ENCODE measurements at places on chromosomes 6 and 20.

GRCh38 chr6:133753756-133754155, 135.2 kb upstream of the TCF21 start:
- DNase-seq, result no peak

DNA sequence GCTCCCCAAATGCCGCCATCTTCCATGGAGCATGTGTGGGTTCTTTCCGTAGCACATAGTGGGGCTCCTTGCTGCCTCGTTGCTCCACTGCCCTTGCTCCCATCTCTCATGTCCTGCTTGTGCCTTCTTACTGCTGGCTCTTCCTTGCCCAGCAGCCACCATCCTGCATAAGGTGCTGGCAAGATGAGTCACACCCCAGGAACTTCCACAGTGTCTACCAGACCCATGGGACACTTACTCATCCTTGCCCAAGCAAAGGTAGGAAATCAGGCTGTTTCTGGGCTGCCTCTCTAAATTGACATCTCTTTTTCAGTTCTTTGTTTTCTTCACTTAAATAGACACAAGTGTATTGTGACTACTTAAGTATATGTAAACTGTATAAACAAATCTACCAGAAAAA, 39.4 kb upstream of the RGS17 start:
- no peak for DNase-seq

DNA sequence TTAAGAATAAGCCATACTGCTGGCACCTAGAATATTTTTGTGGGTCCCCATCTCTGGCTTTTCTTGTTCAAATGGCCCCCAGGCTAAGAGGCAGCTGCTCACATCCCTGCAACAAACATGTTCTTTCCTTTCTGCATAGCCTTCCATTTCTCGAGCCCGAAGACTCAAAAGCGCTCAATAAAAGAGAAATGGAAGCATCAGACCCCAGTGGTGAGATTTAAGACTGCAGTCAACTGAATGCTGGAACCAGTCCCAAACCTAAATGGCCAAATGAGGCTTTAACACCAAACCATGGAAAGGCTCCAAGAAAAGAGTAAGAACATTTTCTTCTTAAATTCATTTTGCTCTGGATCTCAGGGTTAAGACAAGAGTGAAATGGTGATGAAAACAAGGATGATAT, 122.1 kb upstream of the TRAF3IP2 start:
- DNase-seq, result no peak

- DNase-seq, result no peak
Observed at GRCh38 chr6:113805173-113805790, 51.9 kb upstream of the MARCKS start.

GRCh38 chr6:82353848-82354247, 9.8 kb upstream of the TPBG start:
- no peak for DNase-seq

GRCh38 chr6:150201772-150202329, 59.0 kb downstream of the PPP1R14C start:
- DNase-seq, result no peak

DNA sequence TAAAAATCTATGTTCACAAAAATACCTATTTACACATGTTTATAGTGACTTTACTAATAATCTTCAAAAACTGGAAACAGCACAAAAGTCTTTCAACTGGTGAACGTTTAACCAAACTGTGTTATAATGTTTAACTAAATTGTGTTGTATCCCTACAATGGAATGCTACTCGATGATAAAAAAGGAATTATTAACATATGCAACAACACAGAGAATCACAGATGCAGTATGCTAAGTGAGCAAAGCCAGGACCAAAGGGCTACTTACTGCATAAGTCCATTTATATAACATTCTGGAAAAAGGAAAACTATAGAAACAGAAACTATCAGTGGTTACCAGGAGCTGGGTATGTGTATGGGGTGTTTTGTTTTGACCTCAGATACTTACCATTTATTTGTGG, 602.2 kb upstream of the BTBD3 start:
- no peak for DNase-seq

GRCh38 chr6:33488339-33488738, 34.0 kb downstream of the ZBTB9 start:
- no peak for DNase-seq

DNA sequence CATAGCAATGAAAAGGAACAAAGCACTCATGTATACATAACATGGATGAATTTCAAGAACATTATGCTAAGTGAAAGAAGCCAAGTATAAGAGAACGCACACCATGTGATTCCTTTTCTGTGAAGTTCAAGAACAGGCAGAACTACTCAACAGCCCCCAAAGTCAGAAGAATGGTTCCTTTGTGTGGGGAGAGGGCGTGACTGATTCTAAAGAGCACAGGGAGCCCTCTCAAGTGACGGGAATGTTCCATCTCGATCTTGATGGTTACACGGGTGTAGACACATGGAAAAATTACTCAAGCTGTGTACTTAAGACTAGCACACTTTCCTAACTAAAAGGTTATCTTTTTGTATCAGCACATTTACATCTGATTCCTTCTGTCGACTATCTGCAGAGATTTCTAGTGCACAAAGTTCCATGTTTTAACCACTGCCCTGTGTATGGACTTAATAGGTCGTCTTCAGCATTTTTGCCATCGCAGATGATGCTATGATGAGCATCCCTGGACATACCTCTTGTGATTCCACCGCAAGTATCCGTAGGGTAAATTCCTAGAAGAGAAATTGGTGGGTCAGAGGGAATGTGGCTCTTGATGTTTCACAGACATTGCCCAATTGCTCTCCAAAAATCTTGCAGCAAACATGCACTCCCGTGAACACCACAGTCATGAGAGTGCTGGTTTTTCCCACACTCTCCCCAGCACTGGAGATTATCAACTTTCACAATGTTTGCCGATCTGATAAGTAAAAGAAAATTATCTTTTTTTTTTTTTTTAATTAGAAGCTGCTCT, 279.3 kb downstream of the BMP7 start:
- no peak for DNase-seq

DNA sequence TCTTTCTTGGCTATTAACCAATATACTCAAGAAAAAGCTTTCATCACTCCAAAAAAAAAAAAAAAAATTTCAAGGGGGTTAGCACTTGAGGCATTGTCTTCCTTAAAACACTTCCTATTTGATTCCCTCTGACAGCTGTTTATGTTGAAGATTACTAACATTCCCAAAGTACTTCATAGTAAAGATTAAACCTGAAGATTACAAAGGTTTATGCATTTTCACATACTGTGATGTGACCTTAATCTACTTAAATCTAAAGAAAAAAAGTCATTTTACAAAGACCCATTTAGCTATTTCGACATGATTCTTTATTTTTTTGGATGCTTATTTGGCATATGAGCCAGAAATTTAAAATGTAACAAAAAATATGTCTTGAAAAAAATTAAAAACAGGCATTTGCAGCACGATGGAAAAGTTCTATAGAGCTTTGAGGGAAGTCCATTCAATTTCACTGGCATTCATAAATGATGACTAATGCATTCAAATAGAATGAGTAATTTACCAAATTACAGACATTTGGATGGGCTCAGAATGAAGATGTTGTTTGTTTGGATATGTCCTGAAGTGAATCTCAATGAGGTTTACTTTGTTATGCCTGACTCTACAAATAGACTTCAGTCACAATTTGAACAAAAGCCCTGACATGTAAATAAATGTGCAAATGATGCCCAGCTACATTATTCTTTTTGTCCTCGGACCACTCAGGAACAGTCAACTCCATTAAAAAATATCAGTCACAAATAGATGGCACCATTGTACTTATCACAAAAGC, 674.6 kb upstream of the MARCKS start:
- no peak for DNase-seq
